ENCODE measurements at places on chromosomes 7 and 10. TPM values are rescaled to one million over a fixed set of nuclear protein-coding genes. Genes with fewer than 3 reads are reported as not detected.

Gene ELN
- 27.5 TPM for total RNA-seq

Gene OR6B1
- under 0.01 TPM for total RNA-seq

Gene TCAF2
- total RNA-seq = 6.7 TPM

Gene AOAH
- total RNA-seq = 15.1 TPM

Gene ORAI2
- total RNA-seq = 191 TPM

Gene TUBAL3
- total RNA-seq = 1.3 TPM

Gene BBIP1
- total RNA-seq = 7.0 TPM

Gene SRRM3
- under 0.01 TPM for total RNA-seq

Gene OR9A2
- total RNA-seq = under 0.01 TPM

Gene PDZD7
- 1.3 TPM for total RNA-seq

Gene PLPP4
- under 0.01 TPM for total RNA-seq

Gene IFIT5
- total RNA-seq = 9.2 TPM

Gene GFRA1
- total RNA-seq = under 0.01 TPM

Gene CALCR
- total RNA-seq = not detected

Gene EN2
- not detected for total RNA-seq

Gene HOXA2
- total RNA-seq = 0.54 TPM

Gene TMEM196
- not detected for total RNA-seq

Gene ADRB1
- total RNA-seq = 2.4 TPM

Gene ZMIZ2
- total RNA-seq = 31.2 TPM

Gene INMT
- 0.54 TPM for total RNA-seq

Gene AOC1
- 1.1 TPM for total RNA-seq

Gene BAZ1B
- 22.9 TPM for total RNA-seq

Gene PRR15
- total RNA-seq = 15.9 TPM

Gene ABCB1
- 39.3 TPM for total RNA-seq

Gene KNDC1
- under 0.01 TPM for total RNA-seq

Gene FAM13C
- not detected for total RNA-seq

Gene FOXI2
- total RNA-seq = 0.54 TPM

Gene TBC1D12
- total RNA-seq = 2.2 TPM

Gene MYO1G
- 150 TPM for total RNA-seq

Gene LHFPL3
- not detected for total RNA-seq

Gene HABP2
- total RNA-seq = 0.27 TPM

Gene PTPRZ1
- not detected for total RNA-seq

Gene PAX4
- not detected for total RNA-seq

Gene CYP2C8
- 0.27 TPM for total RNA-seq

Gene SFRP5
- 1.9 TPM for total RNA-seq

Gene RAB19
- total RNA-seq = 3.2 TPM

Gene DNAJC12
- 1.9 TPM for total RNA-seq

Gene PHKG1
- 1.1 TPM for total RNA-seq

Data from hematopoietic multipotent progenitor cell (in vitro differentiated cells).